ENCODE measurements at places on chromosomes 16 and 17.

- DNase-seq: no peak
Observed at GRCh38 chr17:34781571-34782108, 179.6 kb downstream of the CCT6B start.

DNA sequence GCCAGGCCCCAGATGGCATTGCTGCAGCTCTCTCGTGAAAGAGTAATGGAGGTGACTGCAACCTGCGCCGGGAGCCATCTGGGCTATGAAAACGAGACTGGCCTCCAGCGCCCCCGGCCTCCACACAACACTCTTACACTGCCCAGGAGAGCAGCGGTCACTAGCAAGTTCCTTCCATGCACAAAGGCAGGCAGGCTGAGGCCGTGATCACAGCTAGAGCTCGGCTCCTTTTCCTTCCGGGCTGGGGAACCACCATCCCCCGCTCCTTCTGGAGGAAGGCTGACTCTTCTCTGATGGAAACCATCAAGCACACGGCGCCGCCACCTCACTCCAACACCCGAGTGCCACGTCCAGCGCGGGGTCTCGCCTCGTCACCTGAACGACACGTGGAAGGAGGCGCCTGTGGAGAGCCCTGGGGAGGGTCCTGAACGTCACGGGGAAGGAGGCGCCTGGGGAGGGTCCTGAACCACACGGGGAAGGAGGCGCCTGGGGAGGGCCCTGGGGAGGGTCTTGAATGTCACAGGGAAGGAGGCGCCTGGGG is 61.9 kb downstream of the KLHDC4 start:
- DNase-seq: no peak

GRCh38 chr17:39709998-39710964 is 10.4 kb downstream of the ERBB2 start:
- DNase-seq: no peak

- DNase-seq: no peak
Observed at GRCh38 chr17:78693346-78694083, 88.6 kb downstream of the CYTH1 start.

DNA sequence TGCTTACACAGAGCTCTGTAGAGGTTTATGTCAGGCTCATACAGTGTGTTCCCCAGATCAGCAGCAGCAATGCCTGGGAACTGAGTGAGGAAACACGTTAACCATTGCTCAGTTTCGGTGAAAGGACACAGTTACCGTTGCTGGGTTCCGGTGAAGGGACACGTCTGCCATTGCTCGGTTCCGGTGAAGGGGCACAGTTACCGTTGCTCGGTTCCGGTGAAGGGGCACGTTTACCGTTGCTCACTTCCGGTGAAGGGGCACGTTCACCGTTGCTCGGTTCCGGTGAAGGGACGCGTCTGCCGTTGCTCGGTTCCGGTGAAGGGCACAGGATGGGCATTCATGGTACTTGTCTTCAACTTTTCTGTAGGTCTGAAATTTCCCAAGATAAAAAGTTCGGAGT is 81.7 kb downstream of the MRM3 start:
- no peak for DNase-seq

DNA sequence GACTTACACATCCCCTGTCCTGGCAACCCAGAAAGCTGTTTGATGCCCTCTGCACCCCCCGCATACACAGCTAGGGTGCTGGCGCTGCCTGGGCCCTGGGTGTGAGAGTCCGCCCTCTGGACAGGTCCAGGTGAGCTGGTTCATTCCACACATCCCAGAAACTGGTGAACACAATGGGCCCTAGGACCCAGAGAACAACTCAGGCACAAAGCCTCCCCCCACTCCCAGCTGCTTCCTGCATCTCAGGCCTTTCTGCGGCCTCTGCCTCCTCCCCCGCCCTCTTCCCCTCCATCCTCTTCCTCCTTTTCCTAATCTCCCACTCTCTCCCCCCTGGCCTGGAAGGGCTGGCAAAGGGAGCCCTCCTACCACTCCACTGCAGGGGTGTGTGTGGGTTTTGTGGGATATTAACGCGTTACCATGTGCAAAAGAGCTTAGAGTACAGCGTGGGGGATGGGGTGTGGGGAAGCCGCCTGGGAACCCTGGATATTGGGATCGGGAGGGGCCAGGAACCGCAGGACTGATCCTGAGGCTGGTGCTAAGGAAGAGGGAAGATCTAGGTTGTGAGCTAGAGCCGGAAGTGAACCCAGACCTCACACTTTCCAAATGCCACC is 1.6 kb upstream of the PPP1R9B start:
- DNase-seq: peak; percentile 59

GRCh38 chr17:71505200-71505599 is 615.6 kb upstream of the SOX9 start:
- DNase-seq: no peak

GRCh38 chr17:72639711-72640110 is 452.8 kb downstream of the SLC39A11 start:
- no peak for DNase-seq
